ENCODE measurements at places on chromosomes 6 and 20. TPM values are rescaled to one million over a fixed set of nuclear protein-coding genes. Genes with fewer than 3 reads are reported as not detected.

DNA sequence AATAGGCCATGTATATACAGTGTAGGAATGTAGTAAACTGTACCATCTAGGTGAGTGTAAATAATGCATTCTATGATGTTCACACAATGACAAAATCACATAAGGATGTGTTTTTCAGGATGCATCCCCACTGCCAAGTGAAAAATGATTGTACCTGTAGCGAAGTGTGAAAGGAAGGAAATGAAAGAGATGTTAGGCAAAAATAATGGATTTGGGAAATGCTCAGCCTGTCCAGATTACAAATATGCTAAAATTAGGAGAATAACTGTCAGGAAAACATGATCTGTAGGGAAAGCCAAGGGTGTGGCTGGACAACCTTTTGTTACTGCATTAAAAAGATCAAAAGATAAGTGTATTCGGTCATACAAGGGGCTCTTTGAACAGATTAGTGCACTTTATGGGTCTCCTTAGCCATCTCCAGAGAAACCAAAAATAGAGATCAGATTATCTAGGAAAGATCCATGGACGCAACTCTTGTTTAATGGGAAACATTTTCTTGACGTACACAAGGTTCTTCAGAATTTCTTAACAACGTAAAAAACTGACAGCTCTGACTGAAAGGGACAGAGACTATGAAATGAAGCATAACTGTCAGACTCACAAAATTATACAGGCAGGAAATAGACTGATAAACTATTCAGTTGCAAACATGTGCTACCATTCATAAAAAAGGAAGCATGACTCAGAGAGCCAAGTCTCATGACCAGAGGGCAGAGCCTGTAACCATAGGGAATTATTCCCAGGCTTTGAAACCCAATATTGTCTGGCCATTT is 253.6 kb upstream of the RAB32 start:
- no peaks in the 10 kb centered on the region for H3K36me3 ChIP-seq
- DNase-seq, result no peak

GRCh38 chr6:128259730-128260685 is 260.4 kb downstream of the PTPRK start:
- no peaks in the 10 kb centered on the region for H3K27me3 ChIP-seq
- H3K36me3 ChIP-seq, result no peaks in the 10 kb centered on the region
- no peak overlapping the region for H3K27ac ChIP-seq
- peak overlapping the region; percentile 36 for H3K4me3 ChIP-seq

- H3K36me3 ChIP-seq, result no peaks in the 10 kb centered on the region
- DNase-seq, result no peak
- H3K4me1 ChIP-seq, result no peaks in the 10 kb centered on the region
- H3K27ac ChIP-seq, result no peak overlapping the region
- H3K27me3 ChIP-seq, result peaks cover 16% of the 10 kb centered on the region
- H3K4me3 ChIP-seq, result no peak overlapping the region
Measured at GRCh38 chr6:33921745-33922144, 117.9 kb upstream of the MLN start.

FAM83C gene
- not detected for total RNA-seq

WFDC2 gene
- total RNA-seq, result not detected

All from heart left ventricle (tissue), 16 donors.